ENCODE measurements at places on chromosomes 4 and X.

DNA sequence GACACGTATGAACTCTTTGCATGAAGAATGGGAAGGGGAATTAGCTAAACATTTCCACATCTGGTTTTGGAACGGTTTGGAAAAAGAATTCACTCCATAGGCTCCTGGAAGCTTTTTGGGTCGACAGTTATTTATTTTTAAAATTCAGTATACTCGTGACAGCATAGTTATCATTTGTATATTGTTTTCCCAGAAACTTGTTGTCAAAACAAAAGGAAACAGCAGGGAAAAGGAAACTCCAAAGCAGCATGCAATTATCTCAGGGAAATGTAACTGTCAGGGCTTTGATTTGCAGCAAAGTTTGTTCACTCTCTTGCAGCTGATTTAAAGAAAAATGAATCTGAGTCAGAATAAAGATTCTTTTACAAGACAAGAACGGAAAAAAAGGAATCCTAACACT lies 86.5 kb downstream of the PLAC1 start:
- no peak for DNase-seq

DNA sequence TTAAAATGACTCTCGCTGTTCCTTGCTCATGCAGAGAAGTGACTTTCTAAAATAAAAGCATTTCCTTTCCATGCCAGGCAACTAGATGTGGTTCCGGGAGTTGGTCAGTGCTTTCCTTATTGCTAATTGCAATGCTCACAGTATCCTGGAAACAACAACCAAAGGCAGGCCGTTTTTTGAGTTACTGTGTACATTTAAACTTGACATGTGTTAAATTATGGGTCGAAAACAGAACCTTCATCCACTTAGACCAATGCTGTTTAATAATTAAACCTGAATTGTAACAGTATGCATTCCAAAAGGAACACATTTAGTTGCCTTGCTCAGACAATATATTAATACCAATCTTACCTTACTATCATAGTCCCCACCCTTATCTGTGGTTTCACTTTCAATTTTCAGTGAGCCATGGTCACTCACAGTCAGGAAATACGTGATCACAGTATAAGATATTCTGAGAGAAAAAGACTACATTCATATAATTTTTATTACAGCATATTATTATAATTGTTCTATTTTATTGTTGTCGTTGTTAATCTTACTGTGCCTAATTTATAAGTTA lies 102.6 kb downstream of the HS6ST2 start:
- DNase-seq = no peak

DNA sequence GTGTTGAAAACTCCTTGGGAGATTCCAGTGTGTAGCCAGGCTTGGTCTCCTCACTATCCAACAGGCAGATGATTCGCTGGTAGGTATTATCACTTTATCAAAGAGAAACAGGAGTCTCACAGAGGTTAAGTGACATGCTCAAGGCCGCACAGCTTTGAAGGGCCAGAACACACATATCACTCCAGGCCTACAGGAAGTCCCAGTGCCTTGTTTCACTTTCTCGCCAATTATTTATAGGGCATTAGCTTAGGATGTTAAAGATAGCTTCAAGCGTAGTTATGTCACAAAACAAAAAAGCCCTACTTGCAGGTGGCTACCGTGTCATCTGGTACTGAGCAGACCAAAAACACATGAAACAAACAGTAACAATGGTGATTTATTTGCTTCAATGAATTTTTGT lies 13.2 kb downstream of the ATP8A1 start:
- DNase-seq = no peak

GRCh38 chr4:23818097-23818885 lies 71.6 kb downstream of the PPARGC1A start:
- DNase-seq = no peak

DNA sequence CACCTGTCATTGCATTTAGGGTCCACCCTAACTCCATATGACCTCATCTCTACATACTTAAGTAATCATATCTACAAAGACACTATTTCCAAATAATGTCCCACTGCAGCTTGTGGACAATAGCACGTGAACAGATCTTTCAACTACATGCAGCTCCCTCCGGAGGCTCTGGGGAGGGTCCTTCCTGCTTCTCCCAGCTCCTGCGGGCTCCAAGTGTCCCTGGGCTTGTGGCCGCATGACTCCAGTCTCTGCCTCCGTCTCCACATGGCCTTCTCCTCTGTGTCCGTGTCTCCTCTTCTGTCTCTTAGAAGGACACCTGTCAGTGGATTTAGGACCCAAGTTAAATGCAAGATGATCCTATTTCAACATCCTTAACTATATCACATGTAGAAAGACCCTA lies 52.7 kb downstream of the ASMT start:
- no peak for DNase-seq

DNA sequence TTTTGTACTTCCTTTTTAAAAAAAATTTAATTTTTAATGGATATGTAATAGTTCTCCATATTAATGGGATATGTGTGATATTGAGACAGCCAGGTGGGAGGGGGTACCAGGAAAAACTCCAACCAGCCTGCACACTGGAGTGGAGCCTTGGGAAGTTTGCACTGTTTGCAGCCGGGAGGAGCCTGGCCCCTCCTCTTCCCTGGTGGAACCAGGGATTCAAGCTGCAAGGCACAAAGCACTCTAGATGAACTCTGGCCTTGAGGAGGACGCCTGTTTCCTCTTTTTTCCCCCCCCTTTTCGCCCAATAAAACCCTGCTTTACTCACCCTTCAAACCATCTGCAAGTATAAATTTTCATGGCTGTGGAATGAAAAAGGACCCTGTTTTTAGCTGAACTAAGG lies 48.2 kb upstream of the GC start:
- DNase-seq = no peak

GRCh38 chr4:164997941-164998340 lies 20.5 kb upstream of the TRIM61 start:
- no peak for DNase-seq

DNA sequence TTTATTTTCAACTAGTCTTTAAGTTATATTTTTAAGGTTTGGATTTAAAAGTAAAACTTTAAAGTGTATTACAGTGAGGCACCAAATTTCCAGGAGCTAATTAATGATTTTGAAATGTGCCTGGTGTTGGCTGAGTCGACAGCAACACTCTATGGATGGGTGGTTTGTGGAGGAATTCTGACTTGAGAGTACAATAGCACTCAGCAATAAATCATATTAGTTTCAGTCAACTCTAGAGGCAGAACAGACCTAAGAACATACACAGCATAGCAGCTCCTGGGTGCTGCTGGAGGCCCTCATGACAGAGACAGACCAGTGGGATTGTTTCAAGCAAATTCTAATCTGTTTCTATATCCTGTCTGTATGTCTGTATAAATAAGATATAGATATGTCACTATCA lies 673.4 kb downstream of the TRIML1 start:
- no peak for DNase-seq

- DNase-seq = peak; percentile 96
Measured at GRCh38 chrX:24693453-24694202, at the start of gene POLA1. Gene POLA1, plus strand, starts transcription at chrX:24693918. Its CDS starts 44 bp downstream, at chrX:24693962.

DNA sequence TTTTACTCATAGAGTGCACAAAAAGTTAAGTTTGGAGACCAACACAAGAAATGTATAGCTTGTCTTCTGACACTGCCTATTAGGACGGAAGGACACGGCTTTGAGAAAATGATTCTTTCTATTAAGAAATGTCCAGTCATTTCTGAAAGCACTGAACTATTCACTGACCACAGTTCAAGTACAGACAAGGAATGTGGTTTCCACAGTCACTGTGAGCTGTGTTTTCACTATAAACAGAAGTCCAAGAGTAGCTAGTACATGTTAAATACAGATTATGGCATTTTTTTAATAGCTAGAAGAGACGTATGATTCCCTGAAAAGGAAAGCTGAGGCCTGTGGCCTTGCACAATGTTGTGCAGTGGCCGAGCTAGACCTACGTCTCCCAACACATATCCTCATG lies 115.1 kb upstream of the GPM6A start:
- no peak for DNase-seq

DNA sequence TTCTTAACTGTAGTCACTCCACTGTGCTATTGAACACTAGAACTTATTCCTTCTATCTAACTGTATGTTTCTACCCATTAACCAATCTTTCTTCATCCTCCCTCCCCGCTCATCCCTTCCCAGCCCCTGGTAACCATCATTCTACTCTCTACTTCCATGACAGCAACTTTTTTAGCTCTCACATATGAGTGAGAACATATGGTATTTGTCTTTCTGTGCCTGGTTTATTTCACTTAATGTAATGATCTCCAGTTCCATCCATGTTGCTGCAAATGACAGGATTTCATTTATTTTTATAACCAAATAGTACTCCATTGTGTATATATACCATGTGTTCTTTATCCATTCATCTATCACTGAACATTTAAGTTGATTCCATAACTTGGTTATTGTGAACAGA lies 186.5 kb downstream of the GABRB1 start:
- no peak for DNase-seq

DNA sequence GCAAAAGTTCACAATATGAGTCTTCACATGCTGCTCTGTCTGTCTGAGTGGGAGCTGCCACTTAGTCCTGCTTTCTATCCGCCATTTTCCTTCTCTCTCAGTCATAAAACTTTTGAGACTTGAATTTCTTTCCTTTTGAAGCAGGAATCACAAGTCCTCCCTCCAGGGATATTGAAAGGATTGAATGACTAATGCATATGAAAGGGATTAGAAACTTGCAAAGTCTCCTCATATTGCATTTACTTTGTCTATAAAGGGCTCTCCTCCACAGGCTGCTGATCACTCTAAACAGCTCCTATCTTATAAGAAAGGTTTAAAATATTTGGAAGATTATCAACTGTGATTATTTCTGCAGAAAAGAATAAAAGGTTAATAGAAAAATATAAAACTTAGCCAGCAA lies 879.1 kb downstream of the ARAP2 start:
- no peak for DNase-seq
